Inflammatory macrophage treated with lipopolysaccharide for 4 hours (primary cell): ENCODE measurements at places on chromosomes 5 and 9.

GRCh38 chr5:83107692-83108420 lies 30.5 kb downstream of the XRCC4 start:
- no peak for DNase-seq

DNA sequence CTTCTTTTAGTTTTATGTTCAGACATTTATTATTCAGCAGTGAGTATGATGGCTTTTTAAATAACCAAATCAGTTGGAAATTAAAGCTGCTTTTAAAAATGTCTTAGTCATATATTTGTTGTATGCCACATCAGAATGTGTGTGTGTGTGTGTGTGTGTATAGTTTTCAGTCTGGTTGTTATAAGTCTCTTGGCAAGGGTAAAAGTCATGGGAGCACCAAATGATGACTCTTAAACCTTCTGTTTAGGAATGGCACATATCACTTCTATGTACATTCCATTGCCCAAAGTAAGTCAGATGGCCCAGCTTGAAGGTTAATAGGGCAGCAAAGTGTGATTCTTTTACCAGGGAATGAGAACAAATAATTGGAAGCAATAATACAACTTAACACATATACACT lies 135.9 kb downstream of the RNF180 start:
- DNase-seq, result no peak

DNA sequence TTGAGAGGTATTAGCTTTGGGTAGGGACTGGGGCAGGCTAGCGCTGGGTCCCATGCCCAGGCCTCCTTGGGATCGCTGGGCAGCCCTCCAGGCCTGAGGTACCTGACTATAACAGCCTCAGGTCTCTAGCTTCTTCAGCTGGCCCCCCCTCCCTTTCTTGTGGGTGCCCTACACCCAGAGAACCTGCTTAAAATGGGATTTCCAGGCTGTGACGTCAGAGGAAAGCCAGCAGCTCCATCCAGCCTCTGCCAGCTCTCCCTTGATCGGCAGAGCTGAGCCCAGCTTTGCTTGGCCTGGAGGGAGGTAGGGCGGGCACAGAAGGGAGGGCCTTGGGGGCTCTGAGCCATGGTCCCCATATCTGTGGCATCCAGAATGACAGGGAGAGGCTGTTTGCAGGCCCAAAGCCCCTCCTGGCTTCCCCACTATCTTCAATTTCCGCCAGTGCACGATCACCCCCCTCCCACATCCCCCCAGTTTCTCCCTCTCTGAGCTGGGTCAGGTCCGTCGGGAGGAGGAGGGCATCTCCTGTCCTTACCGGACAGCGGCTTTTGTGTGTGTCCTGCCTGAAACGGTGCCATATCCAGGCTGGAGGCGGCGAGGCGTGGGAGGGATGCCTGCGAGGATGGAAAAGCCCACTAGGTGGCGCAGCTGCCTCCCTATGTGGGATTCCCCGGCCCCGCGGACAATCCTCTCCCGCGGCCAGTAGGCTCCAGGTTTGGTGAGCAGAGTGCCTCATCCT lies 10.8 kb downstream of the REEP2 start:
- DNase-seq, result peak; percentile 79

DNA sequence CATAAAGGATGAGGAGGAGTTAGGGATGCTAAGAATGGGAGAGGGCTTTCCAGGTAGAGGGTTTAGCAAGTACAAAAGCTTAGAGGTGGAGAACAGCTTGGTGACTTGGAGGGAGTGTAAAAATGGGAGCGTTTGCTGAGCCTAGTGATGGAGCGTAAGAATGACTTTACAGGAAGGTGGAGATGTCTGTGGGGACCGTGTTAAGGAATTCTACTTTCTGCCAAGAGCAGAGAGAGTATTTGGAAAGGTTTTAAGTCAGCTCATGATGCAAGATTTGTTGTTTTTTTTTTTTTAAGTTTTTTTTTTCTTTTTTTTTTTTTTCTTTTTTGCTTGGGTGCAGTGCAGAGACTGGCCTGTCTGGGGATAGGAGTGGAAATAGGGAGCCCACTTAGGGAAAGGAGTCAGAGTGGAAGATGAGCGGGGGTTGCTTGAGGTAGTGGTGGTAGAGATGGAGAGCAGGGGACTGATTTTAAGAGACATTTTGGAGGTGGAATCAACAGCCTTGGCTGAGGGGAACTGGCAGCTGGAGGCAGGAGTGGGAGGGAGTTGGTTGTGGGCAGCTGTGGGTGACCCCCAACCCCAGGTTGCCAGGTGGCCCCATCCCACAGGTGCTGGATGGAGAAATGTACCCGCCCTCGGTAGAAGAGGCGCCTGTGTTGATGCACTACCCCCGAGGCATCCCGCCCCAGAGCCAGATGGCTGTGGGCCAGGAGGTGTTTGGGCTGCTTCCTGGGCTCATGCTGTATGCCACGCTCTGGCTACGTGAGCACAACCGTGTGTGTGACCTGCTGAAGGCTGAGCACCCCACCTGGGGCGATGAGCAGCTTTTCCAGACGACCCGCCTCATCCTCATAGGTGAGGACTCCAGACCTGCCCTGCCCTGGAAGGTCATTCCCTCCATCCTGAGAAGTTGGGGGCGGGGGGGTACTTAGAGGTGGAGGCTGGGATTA lies 12.4 kb downstream of the PTGS1 start:
- no peak for DNase-seq

DNA sequence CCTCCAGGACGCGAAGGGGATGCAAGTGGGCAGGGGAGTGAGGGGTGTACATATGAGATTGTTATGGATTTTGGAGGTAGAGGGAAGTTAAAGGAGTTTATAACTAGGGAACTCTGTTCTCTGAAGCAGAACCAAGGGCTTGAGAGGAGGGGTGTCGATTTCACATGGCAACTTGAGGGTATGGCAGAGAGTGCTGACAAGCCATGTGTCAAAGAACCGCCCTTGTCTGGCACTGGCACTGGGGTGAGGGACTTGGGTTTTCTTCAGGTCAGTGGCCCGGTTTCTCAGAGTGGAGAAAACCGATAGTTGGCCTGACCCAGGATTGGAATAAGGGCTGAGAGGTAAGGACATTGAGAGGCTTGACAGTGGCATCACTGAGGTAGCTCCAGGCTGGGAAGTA lies 47.7 kb upstream of the TESK1 start:
- DNase-seq, result no peak

GRCh38 chr5:34749431-34749873 lies 89.5 kb upstream of the TTC23L start:
- DNase-seq, result no peak

GRCh38 chr9:72247549-72247948 lies 98.3 kb downstream of the GDA start:
- no peak for DNase-seq

DNA sequence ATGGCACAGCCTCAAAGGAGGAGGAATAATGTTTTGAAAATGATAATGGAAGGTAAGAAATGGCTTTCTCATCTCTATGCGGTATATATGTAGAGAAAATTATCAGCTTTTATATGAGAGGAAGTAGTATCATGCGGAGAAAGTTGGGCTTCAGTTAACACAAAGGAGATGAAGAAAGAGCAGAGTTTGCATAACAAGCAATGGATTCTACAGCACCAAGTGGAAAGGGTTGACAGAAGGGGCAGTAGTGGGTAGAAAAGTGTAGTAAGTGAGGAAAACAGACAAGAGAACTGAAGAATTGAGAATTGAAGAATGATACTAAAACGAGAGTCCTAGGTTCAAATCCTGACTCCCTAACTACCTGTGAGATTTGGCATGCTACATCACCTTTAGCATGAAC lies 51.0 kb downstream of the GNG10 start:
- no peak for DNase-seq

- no peak for DNase-seq
Measured at GRCh38 chr5:102801371-102801770, 46.3 kb downstream of the PAM start.

DNA sequence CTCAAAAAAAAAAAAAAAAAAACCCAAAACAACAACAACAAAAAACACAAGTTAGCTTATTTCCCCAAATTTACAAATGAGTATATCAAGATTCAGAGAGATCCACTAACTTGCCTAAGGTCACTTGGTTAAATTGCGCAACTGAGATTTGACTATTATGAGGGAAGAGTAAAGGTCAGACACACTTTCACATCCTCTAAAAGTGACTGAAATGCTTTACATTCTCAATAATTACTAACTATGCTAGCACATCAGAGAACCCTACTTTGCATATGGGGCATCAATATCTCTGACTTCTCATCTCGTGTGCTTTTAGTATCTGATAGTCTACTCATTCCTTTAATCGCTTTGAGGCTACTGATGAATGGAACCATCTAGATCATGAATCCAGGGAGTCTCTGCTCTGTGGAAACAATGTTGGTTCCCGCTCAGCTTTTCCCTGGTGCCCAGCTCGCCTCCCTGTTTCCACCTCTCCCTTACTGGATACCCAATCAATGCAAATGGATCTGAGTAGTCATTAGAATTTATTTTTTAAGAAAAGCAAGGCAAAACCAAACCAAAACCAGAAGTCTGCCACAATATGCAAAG lies 182.1 kb upstream of the TRIM32 start:
- DNase-seq, result peak; percentile 91

DNA sequence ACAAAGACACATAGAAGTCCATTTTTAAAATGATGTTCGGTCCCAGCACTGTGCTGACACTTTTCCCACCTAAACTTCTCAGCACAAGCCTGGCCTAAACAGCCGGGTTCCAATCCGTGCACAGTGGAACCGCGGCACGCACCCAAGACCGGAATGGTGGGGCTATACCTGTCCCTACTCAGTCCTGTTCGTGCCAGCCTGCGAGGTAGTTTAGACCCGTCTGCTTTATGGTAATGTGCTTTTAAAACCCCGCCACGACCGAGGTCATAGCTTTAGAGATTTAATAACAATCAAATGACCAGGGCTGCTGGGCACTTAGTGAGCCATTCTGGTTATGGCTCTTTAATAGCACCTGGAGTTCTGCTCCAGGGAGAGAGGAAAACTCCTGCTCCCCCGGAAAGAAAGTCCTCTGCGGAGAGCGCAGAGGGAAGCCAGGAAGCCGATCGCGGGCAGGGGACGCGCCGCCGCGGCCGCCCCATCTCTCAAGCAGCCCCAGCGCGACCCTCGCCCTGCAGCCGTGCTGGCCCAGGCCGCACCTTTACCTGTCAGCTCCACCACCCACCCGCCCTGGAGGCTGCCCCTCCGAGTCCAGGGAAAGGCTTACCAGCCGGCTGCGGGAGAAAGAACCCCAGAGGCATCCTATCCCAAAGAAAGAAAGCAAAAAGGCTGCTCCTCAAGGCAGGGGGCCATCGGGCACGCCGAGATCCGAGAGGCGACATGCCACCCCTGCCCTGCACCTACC lies 511 bp downstream of the ARL15 start:
- DNase-seq, result peak; percentile 21

GRCh38 chr5:138141734-138142133 lies 2.5 kb upstream of the NME5 start:
- DNase-seq, result no peak

GRCh38 chr9:90611568-90611967 lies 31.1 kb downstream of the DIRAS2 start:
- DNase-seq, result no peak

- no peak for DNase-seq
Measured at GRCh38 chr9:116883676-116884075, 196.6 kb downstream of the TRIM32 start.

DNA sequence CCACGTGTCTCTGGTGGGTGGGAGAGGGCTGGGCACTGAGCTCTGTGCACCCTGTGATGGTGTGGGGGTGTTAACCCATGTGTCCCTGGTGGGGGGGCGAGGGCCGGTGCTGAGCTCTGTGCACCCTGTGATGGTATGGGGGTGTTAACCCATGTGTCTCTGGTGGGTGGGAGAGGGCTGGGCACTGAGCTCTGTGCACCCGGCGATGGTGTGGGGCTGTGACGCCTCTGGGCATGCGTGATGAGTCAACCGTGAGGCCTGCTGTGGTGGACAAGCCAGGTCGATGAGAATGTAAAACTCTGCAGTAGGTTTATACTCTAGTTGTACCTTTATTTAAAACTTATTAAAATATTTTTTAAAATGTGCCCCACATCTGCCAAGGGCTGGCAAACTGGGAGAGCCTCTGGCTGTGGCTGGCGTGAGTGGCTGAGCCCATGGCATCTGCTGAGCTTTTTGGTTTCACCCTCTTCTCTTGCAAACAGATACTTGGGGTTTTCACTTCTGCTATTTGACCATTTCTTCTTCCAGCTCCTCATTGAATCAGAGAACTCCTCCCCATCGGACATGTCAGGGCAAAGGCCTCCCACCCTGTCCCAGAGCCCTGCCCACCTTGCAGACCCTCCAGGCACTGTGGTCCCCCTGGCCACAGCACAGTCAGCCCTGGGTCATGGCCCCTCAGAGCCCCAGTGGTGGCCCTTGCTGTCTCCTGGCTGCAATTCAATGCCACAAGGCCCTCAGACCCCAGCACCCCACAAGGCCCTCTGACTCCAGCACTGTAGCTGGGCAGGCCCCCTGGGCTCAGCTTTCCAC lies 18.5 kb upstream of the EXOC3 start:
- peak; percentile 65 for DNase-seq
